ENCODE measurements at places on chromosomes 5 and 9.

DNA sequence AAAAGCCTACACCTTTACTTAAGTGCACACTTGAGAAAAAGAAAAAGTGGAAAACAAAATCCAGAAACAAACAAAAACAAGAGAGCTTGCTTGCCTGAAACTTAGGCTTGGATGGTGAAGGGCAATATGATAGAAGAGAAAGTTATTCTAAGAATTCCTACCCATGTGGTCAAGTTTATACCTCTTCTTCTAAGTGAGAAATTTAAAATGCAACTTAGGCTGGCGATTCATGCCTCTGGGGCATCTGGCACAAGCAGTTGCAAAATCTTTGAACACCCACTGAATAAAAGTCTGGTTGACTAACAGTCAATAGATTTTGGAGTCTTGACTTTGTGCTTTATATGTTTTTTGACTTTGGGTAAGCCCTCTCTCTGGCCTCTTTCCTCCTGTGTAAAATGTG is 239.6 kb downstream of the KDM4C start:
- no peak for DNase-seq

GRCh38 chr9:6049798-6050197 is 34.4 kb upstream of the RANBP6 start:
- DNase-seq: no peak

DNA sequence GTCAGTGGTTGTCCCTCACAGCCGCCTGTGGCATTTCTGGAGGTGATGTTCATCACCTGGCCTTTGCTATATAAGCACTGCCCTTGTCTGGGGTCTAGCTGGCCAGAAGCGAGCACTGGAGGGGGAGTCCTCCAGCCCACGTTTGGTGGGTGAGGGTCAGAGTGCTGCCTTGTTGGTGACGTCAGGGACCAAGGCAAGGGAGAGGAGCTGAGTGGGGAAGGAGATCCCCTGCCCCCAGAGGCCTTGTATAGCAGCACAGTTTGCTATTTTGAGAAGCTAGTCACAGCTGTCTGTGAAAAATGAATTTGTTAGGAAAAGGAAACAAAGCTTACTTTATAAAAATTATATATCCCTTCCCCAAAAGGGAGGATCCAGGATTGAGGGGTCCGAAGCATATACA is 49.8 kb downstream of the SYK start:
- no peak for DNase-seq

- DNase-seq: no peak
These were observed 116.9 kb upstream of the S1PR3 start for GRCh38 chr9:88874391-88874790.

GRCh38 chr9:80883826-80884579 is 805.3 kb downstream of the TLE1 start:
- no peak for DNase-seq

DNA sequence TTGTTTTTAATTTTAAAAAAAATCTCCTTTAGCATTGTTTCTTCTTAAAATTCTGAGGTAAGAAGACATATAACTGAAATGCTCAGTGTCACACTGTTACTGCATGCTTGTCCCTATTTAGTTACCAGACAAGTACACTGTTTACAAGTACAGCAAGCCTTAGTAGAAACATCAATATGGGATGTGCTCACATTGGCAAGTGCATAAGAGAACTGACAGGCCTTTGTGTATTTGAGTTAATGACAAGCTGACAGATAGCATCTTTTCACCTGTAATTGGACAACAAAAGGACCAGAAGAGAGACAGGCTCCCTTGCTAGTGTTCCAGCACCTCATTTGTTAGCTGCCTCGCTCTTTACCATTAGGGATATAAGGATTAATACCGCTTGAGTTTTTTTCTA is 63.6 kb downstream of the PDE4D start:
- no peak for DNase-seq

DNA sequence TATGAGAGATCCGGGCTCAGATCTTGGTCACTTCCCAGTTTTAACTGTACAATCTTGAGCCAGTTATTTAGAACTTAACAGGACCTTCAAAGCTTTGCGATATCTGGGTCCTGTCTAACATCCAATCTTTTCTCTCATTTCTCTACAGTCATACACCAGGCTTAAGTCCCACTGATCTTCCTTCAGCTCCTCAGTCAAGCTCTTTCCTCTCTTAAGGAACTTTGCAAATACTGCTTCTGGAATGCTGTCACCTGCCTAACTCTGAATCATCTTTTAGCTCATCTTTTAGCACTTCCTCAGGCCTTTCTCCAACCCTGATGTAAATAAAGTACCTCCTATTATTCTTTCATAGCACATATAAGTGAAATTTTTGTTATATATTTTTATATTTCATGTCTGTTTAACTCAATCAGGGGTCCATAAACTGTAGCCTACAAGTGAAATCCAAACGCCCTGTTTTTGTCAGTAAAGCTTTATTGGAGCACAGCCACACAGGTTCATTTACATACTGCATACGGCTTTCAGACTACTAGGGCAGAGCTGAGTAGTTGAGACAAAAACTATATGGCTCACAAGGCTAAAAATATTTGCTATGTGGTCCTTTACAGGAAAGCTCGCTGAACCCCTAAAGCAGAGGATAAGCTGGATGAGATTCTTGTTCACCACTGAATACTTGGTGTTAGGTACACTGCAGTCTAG is 63.5 kb downstream of the MEF2C start:
- DNase-seq: no peak

DNA sequence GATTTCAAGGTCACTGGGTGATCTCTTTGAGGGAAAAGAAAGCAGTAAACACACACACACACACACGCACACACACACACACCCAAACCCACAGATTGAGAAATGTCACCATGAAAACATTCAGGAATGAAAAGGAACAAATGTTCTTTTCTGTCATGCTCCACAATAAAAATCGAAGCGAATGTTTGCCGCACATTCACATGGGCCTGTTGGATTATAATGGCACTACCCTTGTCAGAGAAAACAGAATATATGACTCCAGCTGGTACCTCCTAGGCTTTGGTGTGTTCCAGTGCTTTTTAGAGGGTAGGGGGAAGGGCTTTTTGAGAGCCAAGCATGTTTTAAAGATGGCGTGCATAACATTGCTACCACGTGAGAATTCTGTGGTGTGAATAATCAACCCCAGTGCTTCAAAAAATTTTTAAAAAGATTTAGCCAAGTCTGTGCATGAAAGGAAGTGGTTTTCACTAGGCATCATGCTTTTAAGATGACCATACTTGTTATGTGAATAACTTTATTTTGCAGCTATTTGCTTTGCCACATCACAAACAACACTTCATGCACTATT is 120.8 kb upstream of the ZNF608 start:
- DNase-seq: no peak

All from effector memory CD4-positive, alpha-beta T cell (primary cell).